Non-pigmented ciliary epithelial cell (primary cell): ENCODE measurements at places on chromosomes 7 and 10.
A peak's percentile ranks its signal among the peaks of the same experiment; 100 is the strongest.

DNA sequence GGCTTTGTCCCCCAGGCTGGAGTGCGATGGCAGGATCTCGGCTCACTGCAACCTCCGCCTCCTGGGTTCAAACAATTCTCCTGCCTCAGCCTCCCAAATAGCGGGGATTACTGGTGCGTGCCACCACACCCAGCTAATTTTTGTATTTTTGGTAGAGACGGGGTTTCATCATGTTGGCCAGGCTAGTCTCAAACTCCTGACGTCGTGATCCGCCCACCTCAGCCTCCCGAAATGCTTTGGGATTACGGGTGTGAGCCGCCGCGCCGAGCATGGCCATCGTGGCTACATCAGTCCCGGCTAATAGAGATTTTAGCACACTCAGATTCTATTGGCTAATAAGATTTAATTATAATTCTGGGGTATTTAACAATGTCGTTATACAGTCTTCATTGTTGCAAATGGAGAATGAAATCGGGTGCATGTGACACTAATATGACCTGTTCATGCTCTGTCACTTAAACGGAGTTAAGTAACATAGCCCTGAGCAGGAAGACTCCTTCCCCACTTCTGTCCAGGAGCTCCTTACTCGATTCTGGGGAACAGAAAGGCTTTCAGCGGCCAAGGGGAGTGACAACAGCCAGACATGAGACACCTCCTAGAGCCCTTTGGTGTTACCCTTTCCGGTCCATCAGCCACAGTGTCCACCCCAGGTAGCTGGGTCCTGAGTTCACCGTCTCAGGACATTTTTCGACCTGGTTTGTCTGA is 40.9 kb upstream of the FAM20C start:
- no peak for DNase-seq

DNA sequence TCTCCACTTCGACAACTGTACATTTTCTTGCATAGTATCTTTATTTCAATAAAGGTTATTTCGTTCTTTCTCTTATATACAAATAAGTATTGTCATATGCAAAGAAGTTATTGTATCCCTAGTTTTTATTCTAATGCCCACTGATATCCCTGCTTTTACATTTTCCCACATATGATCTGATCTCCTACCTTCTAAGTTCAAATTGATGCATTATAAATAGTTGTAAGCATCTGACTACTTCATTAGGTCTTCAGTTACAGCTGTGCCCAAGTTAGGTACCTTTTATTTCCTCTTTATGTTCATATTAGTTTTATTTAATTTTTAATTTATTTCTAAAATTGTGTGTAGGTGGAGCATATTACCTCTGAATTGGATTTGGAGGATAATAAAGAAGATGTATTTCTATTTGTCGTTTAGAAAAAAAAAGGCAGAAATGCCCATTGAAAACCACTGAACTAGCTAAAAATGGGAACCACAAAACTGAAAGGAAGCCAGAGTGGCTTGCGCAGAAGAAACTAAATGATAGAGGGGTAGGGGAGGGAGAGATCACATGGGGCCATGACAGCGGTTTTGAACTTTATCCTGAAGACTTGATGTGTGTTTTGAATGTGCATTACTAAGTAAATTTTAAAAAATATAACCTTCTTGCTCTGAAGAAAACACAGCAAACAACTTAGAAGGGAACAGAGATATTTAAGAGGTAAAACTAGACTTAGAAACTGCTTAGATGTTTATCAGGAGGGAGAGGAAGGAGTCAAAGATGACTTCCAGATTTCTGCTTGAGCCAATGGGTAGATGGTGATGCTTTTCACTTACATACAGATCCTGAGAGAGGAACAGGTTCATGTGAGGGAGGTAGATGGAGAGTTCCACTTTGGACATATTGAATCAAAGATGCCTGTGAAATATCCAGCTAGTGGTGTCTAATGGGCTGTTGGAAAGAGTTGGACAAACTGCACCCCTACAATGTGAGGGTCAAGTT is 9.3 kb upstream of the ZC3HAV1L start:
- DNase-seq = no peak

- DNase-seq = no peak
These were observed 906 bp downstream of the DKK1 start for GRCh38 chr10:52314822-52315552.

GRCh38 chr10:78579995-78580394 is 488.8 kb upstream of the ZMIZ1 start:
- DNase-seq = no peak

GRCh38 chr10:126250045-126250444 is 138.2 kb downstream of the ADAM12 start:
- no peak for DNase-seq

DNA sequence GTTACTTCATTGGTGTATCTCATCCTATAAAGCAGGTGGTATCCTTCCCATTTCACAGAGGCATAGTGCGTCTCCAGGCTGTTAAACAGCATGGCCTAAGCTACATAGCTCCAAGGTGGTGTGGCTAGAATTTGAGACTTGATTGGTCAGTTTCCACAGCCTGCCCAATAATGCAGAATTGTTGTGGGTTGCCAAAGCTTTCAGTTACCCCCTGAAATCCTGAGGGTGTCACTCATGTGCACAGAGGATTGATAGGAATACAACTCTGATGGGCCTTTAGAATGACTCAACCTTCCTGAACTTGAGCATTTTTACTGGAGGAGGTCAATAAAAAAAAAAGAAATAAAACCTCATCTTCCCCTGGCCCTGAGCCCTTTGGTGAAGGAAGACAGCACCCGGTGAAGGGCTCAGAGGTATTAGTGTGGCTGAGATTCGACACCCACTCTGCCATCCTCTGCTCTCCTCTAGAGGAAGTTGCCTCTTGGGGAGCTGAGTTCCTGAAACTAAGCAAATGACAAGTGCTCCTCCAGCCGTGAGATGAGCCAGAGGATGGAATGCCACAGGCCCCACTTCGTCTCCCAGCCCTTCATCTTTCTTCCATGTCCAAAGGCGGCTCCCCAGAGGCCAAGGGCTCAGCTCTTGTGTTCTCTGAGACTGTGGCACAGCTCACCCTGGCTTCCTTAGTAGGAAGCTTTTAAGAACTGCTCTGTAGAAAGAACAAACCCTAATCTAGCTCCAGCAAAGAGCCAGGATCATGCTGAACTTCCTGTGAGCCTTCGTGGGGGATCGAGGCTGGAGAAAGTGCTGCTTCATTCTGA is 1.0 kb downstream of the ACSL5 start:
- DNase-seq = no peak

DNA sequence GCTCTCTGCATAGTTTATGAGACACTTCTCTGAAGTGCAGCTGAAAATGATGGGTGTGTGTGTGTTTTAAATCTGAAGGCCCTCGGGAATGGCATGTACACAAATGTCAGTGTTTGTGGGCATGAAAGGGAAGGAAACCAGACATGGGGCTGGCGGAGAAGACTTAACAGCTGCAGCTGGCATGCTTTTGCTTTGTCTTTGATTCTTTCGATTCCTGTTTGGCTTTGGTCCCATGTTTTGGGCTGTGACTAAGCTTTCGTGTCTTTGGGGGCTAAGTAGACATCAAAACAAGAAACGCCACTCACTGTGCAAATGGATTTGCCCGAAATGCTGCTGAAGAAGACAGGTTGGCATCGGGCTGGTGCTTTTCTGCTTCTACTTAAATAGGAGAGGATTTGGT is 179.3 kb downstream of the PFKFB3 start:
- DNase-seq = no peak

DNA sequence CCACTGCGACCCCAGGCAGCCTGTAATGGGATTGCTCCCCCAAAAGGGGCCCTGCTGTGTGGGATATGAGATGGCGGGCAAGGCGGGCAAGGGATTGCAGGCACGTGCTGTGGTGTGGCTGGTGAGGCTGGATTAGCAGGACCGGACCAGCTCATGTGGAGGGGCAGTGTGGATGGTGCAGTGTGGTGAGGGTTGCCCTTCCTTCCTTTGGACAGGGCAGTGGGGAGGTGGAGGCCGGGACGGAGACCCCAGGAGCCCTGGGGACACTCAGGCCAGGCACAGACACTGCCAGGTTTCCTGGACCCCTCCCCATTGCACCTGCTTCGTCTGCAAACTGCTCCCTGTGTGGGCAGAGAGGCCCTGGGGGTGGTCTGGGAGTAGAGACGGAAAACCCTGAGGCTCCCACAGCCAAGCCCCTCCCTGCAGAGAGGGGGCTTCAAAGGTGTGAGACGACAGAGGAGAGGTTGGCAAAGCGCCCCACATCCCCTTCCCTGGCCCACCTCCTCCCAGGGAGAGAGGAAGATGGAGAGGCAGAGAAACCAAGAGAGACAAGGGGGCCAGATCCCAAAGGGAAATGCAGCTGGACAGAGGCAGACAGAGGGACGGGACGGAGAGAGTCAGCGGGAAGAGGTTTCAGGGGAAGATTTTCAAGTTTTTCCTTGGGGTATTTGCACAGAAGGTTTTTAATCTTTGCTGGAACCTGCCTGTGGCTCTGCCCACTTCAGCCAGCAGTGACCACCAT is 89.2 kb downstream of the MICALL2 start:
- DNase-seq = no peak

DNA sequence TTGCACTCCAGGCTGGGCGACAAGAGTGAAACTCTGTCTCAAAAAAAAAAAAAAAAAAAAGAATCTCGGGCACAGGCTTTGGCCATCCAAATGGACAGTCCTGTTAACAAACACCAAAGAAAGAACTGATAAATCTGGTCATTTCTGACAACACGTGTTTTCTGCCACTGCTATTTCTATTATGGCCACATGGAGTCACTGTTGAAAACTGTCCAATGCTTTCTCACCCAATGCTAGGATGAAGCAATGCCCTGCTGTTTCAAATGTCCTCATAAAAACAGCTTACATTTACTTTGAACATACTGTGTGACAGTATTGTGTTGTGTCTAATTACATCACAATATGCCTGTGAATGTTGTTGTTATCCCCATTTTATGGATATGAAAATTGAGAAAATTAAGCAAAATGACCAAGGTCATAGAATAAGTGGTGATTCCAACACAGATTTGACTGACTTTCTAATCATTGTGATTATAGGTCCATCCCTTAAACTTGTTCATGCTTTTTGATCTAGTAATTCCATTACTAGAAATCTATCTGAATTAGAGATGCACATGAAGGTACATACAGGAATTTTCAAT is 19.9 kb upstream of the MAP3K8 start:
- no peak for DNase-seq

DNA sequence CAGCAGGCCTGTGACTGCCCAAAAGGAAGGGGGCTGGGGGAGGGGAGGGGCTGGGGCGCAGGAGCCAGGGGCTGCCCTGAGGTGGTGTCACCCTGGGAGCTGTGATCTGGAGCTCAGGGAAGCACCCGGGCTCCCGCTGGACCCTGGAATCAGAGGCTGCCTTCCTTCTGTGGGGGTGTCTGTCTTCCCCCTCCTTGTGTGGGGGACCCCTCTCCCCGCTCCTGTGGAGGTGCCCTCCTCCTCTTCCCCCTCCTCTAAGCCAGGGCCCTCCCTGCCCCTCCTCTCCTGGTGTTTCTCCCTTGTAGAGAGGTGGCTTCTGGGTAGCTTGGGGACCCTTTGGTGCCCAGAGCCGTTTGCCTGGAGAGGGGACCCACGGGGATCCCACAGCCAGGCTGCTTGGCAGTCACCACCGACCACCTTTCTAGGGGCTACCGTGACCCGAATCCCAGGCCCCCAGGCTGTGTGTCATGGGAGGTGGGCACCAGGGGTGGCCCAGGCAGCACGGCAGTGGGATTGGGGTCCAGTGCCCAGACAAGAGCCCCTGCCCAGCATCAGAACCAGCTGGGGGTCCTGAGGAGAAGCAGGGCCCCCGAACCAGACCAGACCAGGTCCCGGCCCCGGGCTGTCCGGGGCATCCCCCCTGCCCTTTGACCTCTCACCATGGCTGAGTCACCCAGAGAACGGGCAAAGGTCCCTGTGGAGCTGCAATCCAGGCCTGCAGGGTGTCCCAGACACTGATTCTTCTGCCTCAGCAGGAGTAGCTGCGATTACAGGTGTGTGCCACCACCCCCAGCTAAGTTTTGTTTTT is 741 bp downstream of the PRAP1 start:
- DNase-seq = no peak

GRCh38 chr7:24422441-24423010 is 138.5 kb downstream of the NPY start:
- DNase-seq = no peak

GRCh38 chr10:34024282-34024681 is 689.8 kb upstream of the NRP1 start:
- DNase-seq = no peak

GRCh38 chr7:39355664-39356063 is 210.5 kb upstream of the YAE1 start:
- DNase-seq = no peak

DNA sequence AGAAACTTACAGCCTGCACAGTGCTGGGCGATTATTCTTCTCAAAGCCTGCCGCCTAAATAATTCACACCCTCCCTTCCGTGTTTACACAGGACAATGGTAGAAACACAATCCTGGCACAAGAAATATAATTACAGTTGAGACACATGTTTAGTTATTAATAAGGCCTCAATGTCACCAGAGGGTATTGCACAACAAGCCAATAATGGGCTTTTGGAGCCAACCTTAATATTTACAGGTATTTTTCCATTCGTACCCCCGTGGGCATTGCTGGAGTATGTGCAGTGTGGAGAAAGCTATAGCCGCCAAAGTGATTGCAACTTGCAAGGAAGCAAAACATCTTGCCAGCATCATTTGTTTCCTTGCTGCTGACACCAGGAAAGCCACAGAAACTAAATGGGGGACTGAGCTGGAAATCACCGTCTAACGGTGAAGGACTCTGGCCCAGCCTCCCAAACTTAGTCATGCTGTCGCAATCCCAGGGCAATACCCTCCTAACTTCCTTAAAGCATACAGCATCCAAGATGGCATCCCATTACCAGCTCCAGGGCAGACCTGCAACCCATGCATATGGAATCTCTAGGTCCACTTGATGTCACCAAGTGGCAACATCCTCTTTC is 8.6 kb downstream of the CALN1 start:
- DNase-seq = no peak

DNA sequence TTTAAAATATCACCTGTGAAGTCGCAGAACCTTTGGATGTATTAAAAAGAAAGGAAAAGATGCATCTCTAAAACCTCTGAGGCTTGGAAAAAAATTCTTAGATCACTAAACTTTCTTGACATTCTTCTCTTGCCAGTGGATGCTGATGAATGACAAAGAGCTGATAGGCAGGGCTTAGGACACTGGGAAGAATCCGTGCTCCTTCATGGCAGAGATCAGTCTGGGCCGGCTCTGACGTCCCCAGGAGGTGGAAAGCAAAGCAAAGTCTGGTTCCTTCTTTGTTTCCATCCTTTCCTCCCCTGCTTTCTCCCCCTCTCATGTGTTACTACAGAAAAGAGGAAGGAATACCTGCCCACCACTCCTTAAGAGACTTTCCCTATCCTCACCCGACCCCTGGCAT is 161.9 kb downstream of the PRKCQ start:
- DNase-seq = no peak

GRCh38 chr10:11522821-11523245 is 88.6 kb downstream of the USP6NL start:
- no peak for DNase-seq

DNA sequence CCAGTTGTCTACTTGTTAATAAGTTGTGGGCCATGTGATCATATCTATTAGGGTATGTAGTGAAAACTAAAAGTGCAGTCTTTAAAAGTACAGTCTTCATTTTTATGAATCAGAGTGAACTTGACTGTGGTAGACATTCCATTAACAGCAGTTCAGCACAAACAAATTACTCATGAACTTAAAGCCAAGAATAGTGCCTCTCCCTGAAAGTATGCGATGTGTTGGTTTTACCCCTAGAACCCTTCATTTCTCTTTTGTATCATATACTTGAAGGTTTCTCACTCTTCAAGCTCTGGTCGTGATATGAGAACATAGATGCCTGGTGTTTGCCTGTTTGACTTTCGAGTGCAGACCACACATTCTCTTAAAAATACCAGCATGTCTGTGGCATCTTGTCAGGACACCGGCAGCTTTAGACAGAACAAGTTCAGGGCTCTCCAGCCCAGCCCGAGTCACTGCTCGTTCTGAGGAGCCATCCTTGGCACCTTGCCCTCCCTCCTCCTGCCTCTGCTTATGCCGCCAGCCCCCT is 159.3 kb downstream of the LCOR start:
- DNase-seq = peak; percentile 74
